Lung (tissue), 17 donors: ENCODE measurements at places on chromosomes 1 and 21. TPM values are rescaled to one million over a fixed set of nuclear protein-coding genes. Genes with fewer than 3 reads are reported as not detected.

KIF14 gene
- 2.5 TPM for total RNA-seq

OMA1 gene
- total RNA-seq, result 52.1 TPM

RNU1-2 gene
- total RNA-seq, result 3,134 TPM

ZCCHC17 gene
- total RNA-seq, result 19.3 TPM

KCNK1 gene
- 10.2 TPM for total RNA-seq

DNASE2B gene
- 1.3 TPM for total RNA-seq

DNA sequence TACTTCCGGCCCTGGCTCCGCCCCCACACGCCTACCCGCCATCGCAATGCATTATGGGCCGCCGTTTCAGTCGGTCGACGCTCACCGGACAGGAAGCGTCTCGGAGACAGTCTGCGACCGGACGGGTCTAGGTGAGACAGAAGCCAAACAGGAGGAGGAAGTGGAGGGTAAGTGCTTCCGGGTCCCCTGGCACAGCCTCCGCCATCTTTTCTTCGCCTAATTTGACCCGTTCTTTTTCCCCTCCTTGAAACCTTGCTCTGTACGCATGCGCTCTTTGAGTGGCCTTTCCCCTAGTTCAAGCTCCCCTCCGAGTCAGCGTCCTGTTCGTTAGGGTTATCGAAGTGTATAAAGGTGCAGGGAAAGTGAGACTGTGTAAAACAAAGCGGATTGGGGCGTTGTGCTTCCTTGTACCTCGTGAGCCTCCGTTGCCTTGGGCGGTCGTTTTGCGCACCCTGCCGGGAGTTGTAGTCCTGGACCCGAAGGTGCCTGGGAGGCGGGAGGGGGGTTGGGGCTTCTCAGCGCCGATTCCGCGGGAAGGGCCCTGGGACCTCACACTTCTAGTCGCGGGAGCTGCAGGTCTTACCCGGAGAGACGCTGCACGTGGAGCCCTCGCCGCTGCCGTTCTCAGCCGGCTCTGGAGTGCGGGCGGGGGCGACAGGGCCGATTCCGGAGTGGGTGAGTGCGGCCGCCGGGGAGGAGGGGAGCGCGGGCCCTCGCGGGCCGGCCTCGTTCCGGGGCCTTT is at the start of the genes ATP5PF and GABPA:
ATP5PF (minus strand) TSS at position 1 of the 742 bp plus-strand sequence. CDS start 5,110 bp downstream, outside the sequence.
GABPA (plus strand) TSS at position 69 of the 742 bp plus-strand sequence. CDS start 6,627 bp downstream, outside the sequence.
- H3K27me3 ChIP-seq, result no peaks in the 10 kb centered on the region
- H3K36me3 ChIP-seq, result peaks cover under 1% of the 10 kb centered on the region
- H3K4me1 ChIP-seq, result peaks cover 6% of the 10 kb centered on the region
- H3K4me3 ChIP-seq, result peak within 1 kb of the TSS; percentile 88

GRCh38 chr1:154863315-154864174 is 6.5 kb downstream of the KCNN3 start:
- no peak overlapping the region for H3K4me3 ChIP-seq
- H3K27me3 ChIP-seq, result no peaks in the 10 kb centered on the region
- DNase-seq, result peak; percentile 40
- peaks cover 5% of the 10 kb centered on the region for H3K4me1 ChIP-seq
- no peak overlapping the region for H3K27ac ChIP-seq

LIN28A gene
- 0.80 TPM for total RNA-seq

DNA sequence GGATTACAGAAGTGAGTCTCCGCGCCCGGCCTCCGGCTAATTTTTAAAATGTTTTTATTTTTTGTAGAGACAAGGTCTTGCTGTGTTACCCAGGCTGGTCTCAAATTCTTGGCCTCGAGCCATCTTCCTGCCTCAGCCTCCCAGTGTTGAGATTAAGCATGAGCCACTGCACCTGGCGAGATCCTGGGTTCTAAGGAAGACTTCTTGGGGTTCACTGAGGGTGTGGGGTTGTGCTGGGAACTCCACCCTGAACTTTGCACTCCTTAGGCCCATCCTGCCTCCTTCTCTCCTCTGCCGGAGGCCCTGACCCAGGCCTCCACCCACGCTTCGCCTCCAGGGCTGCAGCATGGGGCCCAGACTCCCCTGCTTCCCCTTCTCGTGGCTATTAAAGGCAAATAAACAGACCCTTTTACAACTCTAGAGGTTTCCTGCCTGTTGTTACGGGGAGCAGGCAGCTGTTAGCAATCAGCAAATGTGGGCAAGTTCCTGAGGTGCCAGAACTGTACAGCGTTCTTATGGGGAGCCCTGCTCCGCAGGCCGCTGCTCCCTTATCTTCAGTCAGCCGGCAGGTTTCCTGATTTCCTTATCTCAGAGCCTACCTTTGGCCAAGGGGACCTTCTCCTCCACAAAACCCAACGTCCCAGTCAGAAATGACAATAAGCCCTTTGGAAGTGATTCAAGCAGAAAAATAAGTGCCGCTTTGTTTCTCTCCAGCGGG is 41.0 kb upstream of the LIN9 start:
- no peaks in the 10 kb centered on the region for H3K27me3 ChIP-seq
- no peak overlapping the region for H3K4me3 ChIP-seq
- H3K36me3 ChIP-seq, result no peaks in the 10 kb centered on the region
- H3K4me1 ChIP-seq, result peaks cover 4% of the 10 kb centered on the region

SLC16A4 gene
- 12.0 TPM for total RNA-seq

- H3K27ac ChIP-seq, result no peak overlapping the region
- H3K27me3 ChIP-seq, result no peaks in the 10 kb centered on the region
- H3K4me1 ChIP-seq, result peaks cover 42% of the 10 kb centered on the region
- no peaks in the 10 kb centered on the region for H3K36me3 ChIP-seq
Measured at GRCh38 chr1:6267686-6268322, 6.9 kb upstream of the GPR153 start.

DNA sequence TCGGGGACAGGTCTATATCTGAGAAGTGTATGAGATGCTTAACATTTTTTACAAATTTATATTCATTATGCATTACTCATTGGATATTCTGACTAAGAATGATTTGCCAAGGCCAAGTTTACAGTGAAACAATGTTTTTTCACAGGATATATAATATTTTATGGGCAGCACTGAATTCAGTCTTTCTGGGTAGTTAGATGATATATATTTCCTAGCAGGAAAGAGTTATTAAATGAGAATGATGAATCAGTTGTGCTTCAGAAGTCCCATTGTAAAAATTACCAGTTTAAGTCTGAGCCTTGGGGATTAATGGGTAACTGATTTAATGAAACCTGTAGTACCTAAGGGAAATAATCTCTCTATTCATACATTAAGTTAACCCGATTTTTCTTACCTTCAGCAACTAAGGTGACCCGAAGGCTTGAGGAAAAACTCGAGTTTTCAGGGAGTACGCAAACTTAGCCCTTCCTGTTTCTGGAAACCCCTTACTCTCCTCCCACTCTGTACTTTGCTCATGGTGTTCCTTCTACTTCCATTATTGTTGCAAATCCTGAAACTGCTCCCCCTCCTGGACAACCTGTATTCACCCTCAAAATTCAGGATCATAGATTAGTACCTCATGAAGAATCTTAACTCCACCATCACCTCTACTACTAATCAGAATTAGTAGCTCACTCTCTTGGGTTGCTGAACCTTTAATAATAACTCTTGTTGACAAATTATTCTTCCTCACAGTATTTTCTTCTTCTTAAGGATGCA is 135.1 kb downstream of the AK5 start:
- no peak overlapping the region for H3K4me3 ChIP-seq
- no peaks in the 10 kb centered on the region for H3K36me3 ChIP-seq
- peaks cover 2% of the 10 kb centered on the region for H3K4me1 ChIP-seq
- no peak for DNase-seq
- no peak overlapping the region for H3K27ac ChIP-seq

DNA sequence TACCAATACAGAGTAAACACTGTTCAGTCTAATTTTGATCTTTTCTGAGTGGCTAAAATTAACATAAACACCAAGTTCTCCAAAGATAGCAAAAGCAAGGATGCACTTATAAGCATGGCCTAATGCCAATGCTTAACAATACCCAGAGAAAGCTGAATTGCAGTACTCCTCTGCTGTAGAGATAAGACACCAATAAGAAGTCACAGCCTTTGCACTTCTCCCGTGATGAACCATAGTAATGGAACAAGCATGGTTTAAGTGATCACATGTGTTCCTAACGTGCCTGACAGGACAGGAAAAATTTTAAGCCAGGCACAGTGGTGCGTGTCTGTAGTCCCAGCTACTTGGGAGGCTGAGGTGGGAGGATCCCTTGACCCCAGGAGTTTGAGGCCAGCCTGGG is 5.6 kb downstream of the PRDX1 start:
- no peak for DNase-seq
- H3K36me3 ChIP-seq, result peaks cover 44% of the 10 kb centered on the region
- H3K4me3 ChIP-seq, result no peak overlapping the region
- no peak overlapping the region for H3K27ac ChIP-seq
- no peaks in the 10 kb centered on the region for H3K27me3 ChIP-seq
- peaks cover 12% of the 10 kb centered on the region for H3K4me1 ChIP-seq

- no peak overlapping the region for H3K4me3 ChIP-seq
- no peak overlapping the region for H3K27ac ChIP-seq
- DNase-seq, result no peak
- H3K36me3 ChIP-seq, result no peaks in the 10 kb centered on the region
Measured at GRCh38 chr1:233543338-233544255, 70.3 kb upstream of the KCNK1 start.

GRCh38 chr1:108657356-108658080 is 3.4 kb downstream of the HENMT1 start:
- no peak overlapping the region for H3K4me3 ChIP-seq
- H3K27me3 ChIP-seq, result no peaks in the 10 kb centered on the region
- no peaks in the 10 kb centered on the region for H3K4me1 ChIP-seq

DNA sequence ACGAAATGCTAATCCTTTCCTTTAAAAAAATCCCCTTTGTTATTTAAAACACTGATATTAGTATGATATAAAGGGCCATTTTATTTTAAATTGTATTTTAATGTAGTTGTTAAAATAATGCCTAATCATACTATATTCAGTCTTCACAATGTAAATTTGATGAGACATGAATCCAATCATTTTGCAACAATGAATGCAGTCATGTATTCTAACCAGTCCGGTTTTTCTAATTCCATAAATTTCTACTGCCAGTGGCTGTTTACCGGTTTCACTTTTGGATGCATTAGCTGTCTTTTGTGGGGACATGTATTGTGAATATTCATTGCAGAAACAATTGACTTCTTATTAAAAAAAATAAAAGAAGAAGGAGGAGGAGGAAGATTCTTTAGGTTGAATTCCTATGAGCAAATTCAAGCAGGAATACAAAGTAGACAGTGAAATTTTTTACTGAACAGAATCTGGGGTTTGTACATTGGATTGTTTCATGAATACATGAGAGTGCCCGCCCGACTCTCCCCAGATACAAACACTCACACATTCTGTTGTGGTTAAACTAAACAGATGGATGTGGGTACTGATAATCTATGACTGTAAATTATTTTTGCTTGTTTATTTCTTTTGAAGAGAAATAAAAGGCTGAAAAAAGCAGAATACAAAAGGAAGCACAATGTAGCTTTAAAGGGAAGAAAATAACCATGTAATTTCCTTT is 624.8 kb upstream of the PTBP2 start:
- no peak overlapping the region for H3K4me3 ChIP-seq
- H3K4me1 ChIP-seq, result no peaks in the 10 kb centered on the region
- H3K27me3 ChIP-seq, result no peaks in the 10 kb centered on the region
- DNase-seq, result no peak

- no peak overlapping the region for H3K4me3 ChIP-seq
- H3K27ac ChIP-seq, result no peak overlapping the region
- H3K4me1 ChIP-seq, result no peaks in the 10 kb centered on the region
- no peaks in the 10 kb centered on the region for H3K36me3 ChIP-seq
Measured at GRCh38 chr1:172220376-172220775, 200.1 kb upstream of the C1orf105 start.

GRCh38 chr1:20086800-20087199 is 16.8 kb downstream of the PLA2G5 start:
- H3K27me3 ChIP-seq, result no peaks in the 10 kb centered on the region
- no peaks in the 10 kb centered on the region for H3K36me3 ChIP-seq
- H3K4me1 ChIP-seq, result no peaks in the 10 kb centered on the region
- DNase-seq, result no peak

- peaks cover 22% of the 10 kb centered on the region for H3K36me3 ChIP-seq
- no peak for DNase-seq
- peak overlapping the region; percentile 33 for H3K4me3 ChIP-seq
- peaks cover 3% of the 10 kb centered on the region for H3K4me1 ChIP-seq
Measured at GRCh38 chr21:26842300-26842699, 2.9 kb downstream of the ADAMTS1 start.

GUCA2A gene
- not detected for total RNA-seq

DNA sequence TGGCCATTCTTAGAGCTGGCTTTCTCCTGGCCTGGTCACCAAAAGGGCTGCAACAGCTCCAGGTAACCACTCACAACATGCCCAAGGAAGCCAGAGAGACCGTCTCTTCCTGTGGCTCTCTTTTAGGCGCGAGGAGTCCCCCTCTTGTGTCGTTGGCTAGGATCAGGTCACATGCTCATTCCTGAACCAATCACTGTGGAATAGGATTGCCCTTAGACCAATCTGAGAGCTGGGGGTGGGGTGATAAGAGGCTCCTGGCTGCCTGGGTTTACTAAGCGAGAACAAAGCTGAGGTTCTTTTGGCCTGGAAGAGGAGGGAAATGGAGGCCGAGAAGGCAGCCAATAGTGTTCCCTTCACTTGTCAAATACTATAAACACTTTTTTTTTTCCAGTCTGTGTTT is 452.1 kb upstream of the PROX1 start:
- no peak overlapping the region for H3K27ac ChIP-seq
- no peak for DNase-seq
- no peak overlapping the region for H3K4me3 ChIP-seq
- H3K27me3 ChIP-seq, result no peaks in the 10 kb centered on the region
- H3K4me1 ChIP-seq, result peaks cover under 1% of the 10 kb centered on the region

- no peaks in the 10 kb centered on the region for H3K27me3 ChIP-seq
- H3K36me3 ChIP-seq, result no peaks in the 10 kb centered on the region
- no peak for DNase-seq
Measured at GRCh38 chr1:114015075-114015474, 35.8 kb downstream of the OLFML3 start.

DNA sequence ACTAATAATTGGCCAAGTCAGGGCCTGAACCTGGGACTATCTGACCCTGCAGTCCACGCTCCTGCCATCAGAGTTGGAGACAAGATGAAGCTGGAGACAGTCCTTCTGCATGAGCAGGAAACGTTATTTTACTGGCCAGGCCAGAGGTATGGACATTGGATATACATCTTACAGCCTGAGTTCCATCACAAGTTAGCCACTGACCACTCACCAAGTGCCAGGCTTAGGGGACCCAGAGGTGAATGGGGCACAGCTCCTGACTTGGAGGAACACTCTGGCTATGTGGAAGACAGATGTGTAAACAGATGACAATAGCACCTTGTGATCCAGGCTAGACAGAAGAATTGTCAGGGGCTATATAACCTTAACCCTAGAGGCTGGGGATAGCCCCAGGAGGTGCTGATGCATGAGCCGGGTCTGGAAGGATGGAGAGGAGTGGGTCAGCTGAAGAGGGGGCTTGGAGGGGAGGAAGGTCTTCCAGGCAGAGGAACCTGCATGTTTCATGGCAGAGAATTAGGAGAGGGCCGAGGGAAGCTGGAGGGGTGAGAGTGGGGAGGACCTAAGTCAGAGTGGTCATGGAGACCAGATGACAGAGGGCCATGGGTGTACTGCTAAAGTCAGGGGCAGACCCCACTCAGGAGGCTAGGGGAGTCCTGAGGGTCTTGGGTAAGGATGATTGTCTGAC is 52.5 kb upstream of the DMRTB1 start:
- no peak for DNase-seq
- H3K4me1 ChIP-seq, result no peaks in the 10 kb centered on the region
- no peaks in the 10 kb centered on the region for H3K36me3 ChIP-seq
